Lung (tissue), 17 donors: ENCODE measurements at places on chromosomes 1 and 21. TPM values are rescaled to one million over a fixed set of nuclear protein-coding genes. Genes with fewer than 3 reads are reported as not detected.

OR6P1 gene
- polyA plus RNA-seq = not detected

C8B gene
- 1.5 TPM for polyA plus RNA-seq

MTARC1 gene
- polyA plus RNA-seq = 10.1 TPM

PODN gene
- 16.4 TPM for polyA plus RNA-seq

LCE1A gene
- not detected for polyA plus RNA-seq

TAL1 gene
- polyA plus RNA-seq = 8.8 TPM

SHISAL2A gene
- 0.79 TPM for polyA plus RNA-seq

SLC5A9 gene
- polyA plus RNA-seq = 2.4 TPM

CTH gene
- polyA plus RNA-seq = 6.2 TPM

SPRR2B gene
- polyA plus RNA-seq = not detected

CORT gene
- 0.10 TPM for polyA plus RNA-seq

CCDC30 gene
- polyA plus RNA-seq = 1.5 TPM

PPM1J gene
- 0.92 TPM for polyA plus RNA-seq

COA6 gene
- polyA plus RNA-seq = 67.5 TPM

CDA gene
- polyA plus RNA-seq = 3.3 TPM

THEM5 gene
- polyA plus RNA-seq = not detected

CLCA1 gene
- polyA plus RNA-seq = 0.12 TPM

TNFRSF4 gene
- polyA plus RNA-seq = 11.3 TPM

TNNI3K gene
- 1.4 TPM for polyA plus RNA-seq

THEMIS2 gene
- polyA plus RNA-seq = 29.0 TPM

IFI44L gene
- 11.8 TPM for polyA plus RNA-seq

F13B gene
- polyA plus RNA-seq = not detected

CHRM3 gene
- 2.0 TPM for polyA plus RNA-seq

CD160 gene
- 0.41 TPM for polyA plus RNA-seq

AMPD1 gene
- not detected for polyA plus RNA-seq

TLR5 gene
- 3.0 TPM for polyA plus RNA-seq

KLHDC8A gene
- polyA plus RNA-seq = 0.24 TPM
